ENCODE measurements at places on chromosomes 2 and 18.

GRCh38 chr2:233252227-233252626, 754 bp downstream of the ATG16L1 start:
- DNase-seq, result no peak

- no peak for DNase-seq
Measured at GRCh38 chr18:64749884-64750283, 601.0 kb upstream of the LINC00305 start.

DNA sequence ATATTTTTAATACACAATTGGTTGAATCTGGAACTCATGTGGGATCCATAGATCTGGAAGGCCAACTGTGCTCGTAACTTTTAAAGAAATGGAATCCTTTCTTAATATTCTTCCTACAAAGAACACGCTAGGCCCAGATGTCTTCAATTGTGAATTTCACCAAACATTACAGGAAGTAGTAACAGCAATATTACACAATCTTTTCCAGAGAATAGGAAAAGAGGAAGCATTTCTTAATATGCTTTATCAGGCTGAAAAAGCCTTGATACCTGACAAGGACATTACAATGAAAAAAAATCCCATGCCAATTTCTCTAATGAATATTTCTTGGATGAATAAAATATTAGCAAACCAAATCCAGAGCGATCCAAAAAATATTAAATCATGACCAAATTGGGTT, 80.3 kb upstream of the HAAO start:
- no peak for DNase-seq

DNA sequence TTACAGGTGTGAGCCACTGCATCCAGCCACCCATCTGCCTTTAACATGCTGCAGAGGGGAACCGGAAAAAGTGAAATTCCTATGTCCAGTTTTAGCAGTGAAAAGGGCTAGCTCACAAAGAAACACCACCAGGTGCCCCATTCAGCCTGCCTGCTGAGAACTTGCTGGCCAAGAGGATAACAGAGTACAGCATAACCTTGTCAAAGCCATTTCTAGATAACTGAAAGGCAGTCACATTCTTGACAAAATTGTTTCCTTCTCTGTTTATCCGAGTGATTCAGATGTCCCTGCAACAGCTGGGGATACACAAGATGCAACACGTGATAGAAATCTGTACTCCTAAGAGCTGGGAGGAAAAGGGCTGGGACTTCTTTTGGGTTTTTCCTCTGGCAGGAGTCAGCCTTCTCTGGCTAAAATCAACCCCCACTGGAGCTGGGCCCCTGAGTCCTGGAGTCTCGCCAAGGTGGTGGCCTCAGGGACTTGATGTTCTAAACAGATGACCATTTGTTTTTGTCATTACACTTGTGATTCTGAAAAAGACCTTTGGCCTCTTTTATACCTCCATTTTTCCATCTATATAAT, 505.4 kb downstream of the BCL11A start:
- DNase-seq, result no peak

GRCh38 chr2:120283649-120284048, 31.0 kb downstream of the RALB start:
- no peak for DNase-seq

DNA sequence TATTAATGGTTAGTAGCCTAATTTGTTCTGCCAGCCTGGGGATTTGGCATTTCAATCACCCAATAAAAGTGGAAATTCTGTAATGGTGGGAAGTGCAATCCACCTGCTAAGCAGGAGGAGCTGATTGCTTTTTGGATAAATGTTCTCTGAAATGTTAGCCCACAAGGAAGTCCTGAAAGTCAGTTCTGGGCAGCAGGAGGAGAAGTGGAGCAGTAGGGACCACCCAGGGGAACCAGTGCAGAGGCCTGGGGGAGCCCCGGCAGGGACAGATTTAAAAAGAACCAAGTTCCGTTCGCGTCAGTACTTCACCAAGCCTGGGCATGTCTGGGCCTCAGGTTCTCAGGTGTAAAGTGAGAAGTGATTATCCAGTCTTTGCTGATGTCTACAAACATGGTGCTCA, 248.5 kb upstream of the RAB6C start:
- no peak for DNase-seq

GRCh38 chr2:143284087-143284675, 155.0 kb downstream of the ARHGAP15 start:
- no peak for DNase-seq

GRCh38 chr18:61679836-61680235, 213.0 kb downstream of the RNF152 start:
- DNase-seq, result no peak

DNA sequence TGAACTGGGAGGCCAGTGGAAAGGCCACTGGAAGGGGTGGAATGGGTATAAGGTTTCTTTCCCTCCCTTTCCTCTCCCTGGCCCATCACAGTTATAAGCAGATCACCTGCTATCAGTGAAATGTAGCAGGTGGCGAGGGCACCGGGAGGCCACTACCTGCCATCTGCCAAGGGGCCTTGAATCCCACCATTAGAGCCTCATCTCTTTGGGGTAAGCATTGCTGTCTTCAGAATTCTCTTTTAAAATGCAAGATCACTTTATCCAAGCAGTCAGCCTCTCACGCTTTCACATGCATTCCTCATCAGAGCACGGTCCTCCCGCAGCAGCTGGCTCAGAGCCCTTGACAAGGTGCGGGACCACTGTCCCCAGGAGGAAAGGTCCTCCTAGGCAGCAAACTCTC, 268.5 kb downstream of the CELF4 start:
- DNase-seq, result no peak

GRCh38 chr2:211129798-211130197, 573.4 kb downstream of the CPS1 start:
- DNase-seq, result no peak

- no peak for DNase-seq
Measured at GRCh38 chr18:13457327-13457726, 238.8 kb downstream of the LDLRAD4 start.

- no peak for DNase-seq
Measured at GRCh38 chr2:159010340-159010739, 41.9 kb downstream of the TANC1 start.

DNA sequence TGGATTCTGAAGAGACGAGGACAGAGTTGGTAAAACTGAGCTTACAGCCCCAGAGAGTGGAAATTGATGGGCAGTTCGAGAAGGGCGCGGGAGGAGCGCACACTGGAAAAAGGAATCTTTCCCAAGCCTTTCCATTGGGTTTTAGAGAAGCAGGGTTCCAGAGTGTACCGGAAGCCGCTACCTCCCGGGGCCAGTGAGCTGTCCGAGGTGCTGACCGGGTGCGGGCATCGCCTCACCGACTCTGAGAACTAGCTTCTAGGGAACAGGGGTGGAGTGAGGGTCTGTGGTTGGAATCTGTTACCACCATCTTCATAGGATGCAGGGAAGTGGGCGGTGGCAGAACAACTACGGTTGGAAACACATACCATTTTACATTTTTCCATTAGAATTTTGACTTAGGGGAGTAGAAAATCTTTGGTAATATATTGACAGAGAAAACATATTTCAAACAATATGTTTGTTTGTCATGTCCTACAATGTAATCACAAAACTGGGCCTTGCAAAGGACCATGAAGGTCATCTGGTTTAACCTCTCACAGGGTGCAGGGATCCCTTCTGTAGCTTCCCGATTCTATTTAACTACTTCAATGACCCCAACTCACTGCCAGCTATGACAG, 724 bp downstream of the NMS start:
- no peak for DNase-seq

DNA sequence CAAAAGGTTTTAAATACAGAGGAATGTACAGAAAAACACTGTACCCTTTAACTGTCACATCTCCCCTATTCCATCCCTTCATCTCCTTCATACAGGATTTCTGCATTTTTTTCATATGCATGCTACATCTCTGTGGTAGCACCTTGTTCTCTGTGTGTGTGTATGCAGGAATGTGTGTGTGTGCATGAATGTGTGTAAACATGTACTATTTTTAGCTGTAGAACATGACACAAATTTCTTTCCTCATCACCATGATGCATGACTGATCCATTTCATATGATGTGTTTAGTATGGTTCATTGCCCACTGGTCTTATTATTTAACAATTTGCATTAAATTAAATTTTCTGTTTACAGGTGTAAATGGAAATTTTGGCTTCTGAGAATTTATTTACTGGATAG, 21.5 kb upstream of the ZEB2 start:
- DNase-seq, result no peak

DNA sequence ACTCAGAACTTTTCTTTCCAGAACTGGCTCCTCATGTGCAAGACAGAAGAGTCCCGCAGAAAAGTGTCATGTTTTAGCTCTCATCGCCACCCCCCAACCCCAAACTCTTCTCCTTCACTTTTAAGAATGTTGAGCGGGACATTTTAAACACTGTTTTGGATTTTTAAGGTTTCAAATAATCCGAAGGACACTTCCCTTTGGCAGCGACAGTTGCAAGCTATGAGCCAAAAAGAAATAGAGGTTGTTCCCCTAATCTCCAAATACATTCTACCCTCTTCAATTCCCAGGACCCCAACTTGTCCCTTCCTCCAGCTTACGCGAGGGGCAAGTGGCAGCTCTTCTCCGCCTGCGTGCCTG, 678 bp upstream of the UBE2E3 start:
- DNase-seq, result no peak

GRCh38 chr2:157475722-157476390, 32.0 kb upstream of the CYTIP start:
- no peak for DNase-seq
